ENCODE measurements at places on chromosomes 16 and 17.

GRCh38 chr17:28741358-28742349 is 2.2 kb upstream of the TRAF4 start:
- DNase-seq: no peak

- DNase-seq: no peak
Observed at GRCh38 chr17:8875957-8876356, 8.5 kb upstream of the PIK3R6 start.

- no peak for DNase-seq
Observed at GRCh38 chr16:69138608-69139007, 6.2 kb downstream of the UTP4 start.

GRCh38 chr16:67872631-67873434 is at the start of gene EDC4:
TSS of gene EDC4 (plus strand) at chr16:67873052. CDS start at chr16:67873262, 210 bp downstream.
- DNase-seq: peak; percentile 63

DNA sequence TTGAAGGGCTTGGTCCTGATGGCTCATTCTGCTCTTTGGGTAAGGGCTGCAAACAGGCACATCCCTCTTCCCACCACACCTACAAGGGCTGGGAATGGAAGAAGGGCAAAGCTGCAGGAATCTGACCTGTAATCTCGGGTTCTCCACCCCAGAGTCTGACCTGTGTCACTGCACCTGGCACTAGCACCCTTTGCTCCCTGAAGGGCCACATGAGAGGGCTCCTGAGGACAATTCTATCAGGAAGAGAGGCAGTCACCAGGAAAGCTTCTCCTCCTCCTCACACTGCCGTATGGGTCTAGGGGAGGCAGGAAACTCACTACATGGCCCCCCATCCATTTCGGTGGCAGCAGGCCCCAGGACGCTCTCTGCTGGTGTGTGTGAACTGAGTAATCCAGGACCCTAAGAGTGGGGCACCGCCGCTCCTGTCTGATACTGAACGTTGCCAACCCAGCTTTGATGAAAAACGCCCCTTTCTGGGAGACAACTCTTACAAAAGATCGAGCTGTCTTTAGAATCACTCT is 26.4 kb downstream of the TTLL6 start:
- no peak for DNase-seq

GRCh38 chr17:41619036-41619926 is 5.1 kb downstream of the KRT17 start:
- DNase-seq: no peak

- no peak for DNase-seq
Observed at GRCh38 chr16:68823401-68824135, 19.8 kb upstream of the TANGO6 start.

- DNase-seq: peak; percentile 62
Observed at GRCh38 chr16:705431-706188, at the start of gene FBXL16. TSS of gene FBXL16 (minus strand) at chr16:705801. CDS start at chr16:697405, 8,396 bp downstream.

DNA sequence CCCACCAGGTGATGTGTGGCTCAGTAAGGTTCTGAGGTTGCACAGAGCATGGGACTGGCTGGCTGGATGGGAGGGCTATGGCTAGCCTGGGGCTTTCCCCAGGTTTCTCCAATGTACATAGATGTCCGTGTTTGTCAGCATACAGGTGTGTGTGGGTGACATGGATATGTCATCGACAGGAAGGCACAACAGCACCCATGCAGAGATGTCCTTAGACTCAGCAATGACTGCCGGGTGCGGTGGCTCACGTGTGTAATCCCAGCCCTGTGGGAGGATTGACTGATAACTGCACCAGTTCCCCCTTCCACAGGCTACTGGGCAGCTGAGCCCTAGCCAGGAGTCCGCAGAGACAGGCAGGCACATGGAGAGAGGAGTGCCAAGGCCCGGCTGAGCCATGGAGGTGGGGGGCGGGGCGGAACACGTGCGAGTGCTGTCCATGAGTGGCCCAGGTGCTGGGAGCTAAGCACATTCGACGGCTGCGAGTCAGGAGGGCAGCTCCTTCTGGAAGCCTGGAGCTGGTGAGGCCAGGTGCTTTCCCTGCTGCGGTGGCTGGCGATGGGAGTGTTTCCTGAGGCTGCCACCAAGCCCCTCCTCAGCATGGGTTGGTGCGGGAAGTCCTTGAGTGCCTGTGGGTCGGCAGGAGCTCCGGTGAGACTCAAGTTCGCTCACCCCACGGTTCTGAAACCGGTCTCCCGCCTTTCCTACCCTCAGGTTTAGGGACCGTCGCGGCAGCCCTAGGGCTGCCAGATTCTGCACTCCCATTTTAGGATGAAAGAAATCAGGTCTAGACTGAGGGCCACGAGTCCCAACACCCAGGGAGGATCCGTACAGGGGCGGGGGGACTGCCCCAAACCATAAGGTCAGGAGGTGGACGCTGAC is 858 bp upstream of the ASPSCR1 start:
- DNase-seq: peak; percentile 54

DNA sequence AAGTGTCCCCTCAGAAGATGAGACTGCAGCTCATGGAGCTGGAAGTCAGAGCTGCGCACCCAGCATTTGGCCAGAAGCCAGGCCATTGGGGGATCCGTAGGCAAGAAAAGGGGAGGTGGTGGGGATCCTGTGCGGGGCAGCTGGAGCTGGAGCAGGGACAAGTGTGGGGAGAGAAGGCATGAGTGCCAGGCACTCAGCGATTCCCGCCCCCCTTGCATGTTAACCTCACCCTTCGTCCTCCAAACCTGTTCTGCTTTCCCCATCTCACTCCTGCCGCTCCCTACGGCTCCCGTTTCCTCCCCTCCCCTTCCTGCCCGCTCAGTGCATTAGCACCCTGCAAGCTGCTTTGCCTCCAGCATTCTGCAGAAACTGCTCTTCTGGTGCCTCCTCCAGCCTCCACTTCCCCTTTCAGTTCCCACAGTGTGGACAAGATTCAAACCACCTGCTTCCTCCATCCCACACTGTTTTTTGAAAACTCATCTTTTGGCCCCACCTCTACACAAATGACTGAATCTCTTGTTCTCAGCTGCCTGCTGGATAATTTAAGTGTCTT is 5.6 kb downstream of the ALOX15 start:
- no peak for DNase-seq

GRCh38 chr17:74493331-74493833 is 26.9 kb downstream of the CD300A start:
- peak; percentile 33 for DNase-seq

DNA sequence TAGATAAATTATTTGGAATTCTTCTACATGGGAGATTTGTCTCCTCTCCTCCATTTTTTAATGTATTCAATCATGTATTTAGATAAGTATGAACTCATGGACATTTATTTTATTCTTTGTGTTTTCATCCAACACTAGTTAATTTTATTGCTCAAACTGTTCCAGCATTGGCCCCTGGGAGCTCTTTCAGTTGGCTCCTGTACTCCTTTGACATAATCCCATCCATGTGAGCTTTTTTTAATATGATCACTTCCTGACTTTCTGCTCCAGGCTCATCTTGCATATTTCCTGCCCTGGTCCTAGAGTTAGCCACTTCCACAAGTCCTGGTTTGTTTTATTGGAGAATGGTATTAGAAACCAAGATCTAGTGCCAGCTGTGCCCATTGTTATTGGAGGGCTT is 419.0 kb upstream of the CDH11 start:
- DNase-seq: no peak

- DNase-seq: no peak
Observed at GRCh38 chr17:82171750-82172375, 40.8 kb downstream of the CCDC57 start.

DNA sequence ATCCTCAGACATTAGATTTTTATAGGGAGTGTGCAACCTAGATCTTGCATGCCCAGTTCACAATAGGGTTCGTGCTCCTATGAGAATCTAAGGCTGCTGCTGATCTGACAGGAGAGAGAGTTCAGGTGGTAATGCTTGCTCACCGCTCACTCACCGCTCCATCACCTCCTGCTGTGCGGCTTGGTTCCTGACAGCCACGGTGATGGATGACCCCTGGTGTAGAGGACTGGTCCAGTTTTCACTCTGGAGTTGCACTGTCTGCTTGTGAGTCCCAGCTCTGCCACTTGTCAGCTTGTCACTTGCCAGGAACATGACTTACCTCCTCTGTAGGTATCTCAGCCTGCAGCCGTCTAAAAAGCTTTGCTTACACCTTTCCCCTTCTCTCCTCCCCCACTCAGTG is 214.6 kb downstream of the SNX29 start:
- DNase-seq: no peak

GRCh38 chr16:62712566-62712965 is 676.3 kb upstream of the CDH8 start:
- DNase-seq: no peak
